ENCODE measurements at places on chromosomes 12 and 14. TPM values are rescaled to one million over a fixed set of nuclear protein-coding genes. Genes with fewer than 3 reads are reported as not detected.

The SLC6A12 gene
- not detected for total RNA-seq

The ENDOU gene
- 0.37 TPM for total RNA-seq

The ZNF385A gene
- 5.0 TPM for total RNA-seq

The PRR4 gene
- total RNA-seq: 0.98 TPM

The TMEM119 gene
- not detected for total RNA-seq

DNA sequence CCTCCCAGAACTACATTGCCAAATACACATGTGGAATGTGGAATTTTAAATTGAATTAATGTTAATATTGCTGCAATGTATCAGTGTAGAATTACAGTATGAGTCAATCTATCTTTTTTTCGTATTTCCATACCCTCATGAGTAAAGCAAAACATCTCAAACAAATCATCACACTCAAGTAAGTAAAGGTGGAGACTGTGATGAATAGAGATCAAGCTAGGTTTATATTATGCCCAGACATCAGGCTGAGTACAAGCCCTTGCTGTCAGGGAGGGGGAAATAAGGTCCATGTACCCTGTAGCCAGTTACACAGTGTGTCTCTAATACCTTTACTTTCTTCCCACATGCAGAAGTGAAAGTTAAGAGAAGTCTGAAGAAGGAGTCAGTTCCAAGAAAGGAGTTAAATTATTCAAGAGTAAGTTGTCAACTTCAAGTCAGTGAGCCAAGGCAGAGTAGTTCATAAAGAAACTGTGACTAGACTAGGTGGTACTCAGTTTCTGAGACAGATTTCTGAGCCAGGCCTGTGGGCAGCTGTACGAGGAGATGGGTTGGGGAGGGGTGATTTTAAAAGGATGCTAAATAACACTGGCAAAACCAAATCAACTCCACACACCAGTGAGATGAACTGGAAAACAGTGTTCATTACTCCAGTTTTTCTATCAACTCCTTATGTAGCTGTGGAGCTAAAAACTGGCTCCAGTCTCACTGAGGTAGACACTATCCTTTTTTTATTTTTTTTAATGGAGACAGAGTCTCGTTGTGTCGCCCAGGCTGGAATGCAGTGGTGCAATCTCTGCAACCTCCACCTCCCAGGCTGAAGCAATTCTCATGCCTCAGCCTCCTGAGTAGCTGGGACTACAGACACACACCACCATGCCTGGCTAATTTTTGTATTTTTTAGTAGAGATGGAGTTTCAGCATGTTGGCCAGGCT, 23.8 kb upstream of the STK38L start:
- H3K4me1 ChIP-seq: peaks cover 39% of the 10 kb centered on the region
- no peaks in the 10 kb centered on the region for H3K36me3 ChIP-seq
- peak overlapping the region; percentile 84 for H3K27ac ChIP-seq
- no peaks in the 10 kb centered on the region for H3K27me3 ChIP-seq

- no peaks in the 10 kb centered on the region for H3K36me3 ChIP-seq
- peaks cover 31% of the 10 kb centered on the region for H3K27me3 ChIP-seq
- H3K4me1 ChIP-seq: no peaks in the 10 kb centered on the region
- H3K27ac ChIP-seq: no peak overlapping the region
- no peak overlapping the region for H3K4me3 ChIP-seq
- no peak for DNase-seq
These were observed 171.4 kb downstream of the PHETA1 start for GRCh38 chr12:111197376-111197944.

DNA sequence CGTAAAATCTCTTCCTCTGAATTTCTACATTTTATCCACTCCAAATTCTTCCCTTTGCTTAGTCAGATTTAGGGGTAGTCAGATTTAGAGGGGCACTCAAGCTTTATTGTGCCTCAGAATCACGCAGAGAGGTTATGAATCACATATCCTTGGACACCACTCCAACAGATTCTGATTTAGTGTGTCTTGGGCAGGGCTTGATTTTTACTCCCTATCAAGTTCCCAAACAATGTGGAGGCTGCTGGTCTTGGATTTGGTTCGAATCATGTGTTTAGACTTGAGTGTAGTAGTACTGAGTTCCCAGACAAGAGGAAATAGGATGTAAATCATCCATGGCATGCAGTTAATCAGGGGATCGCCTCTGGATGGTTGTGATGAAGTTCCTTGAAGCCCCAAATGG, 298.1 kb upstream of the CLEC14A start:
- H3K4me1 ChIP-seq: no peaks in the 10 kb centered on the region
- DNase-seq: no peak
- H3K36me3 ChIP-seq: no peaks in the 10 kb centered on the region
- no peak overlapping the region for H3K27ac ChIP-seq
- no peaks in the 10 kb centered on the region for H3K27me3 ChIP-seq

GRCh38 chr14:59997966-59998365, 78.0 kb downstream of the LRRC9 start:
- H3K36me3 ChIP-seq: no peaks in the 10 kb centered on the region
- H3K4me1 ChIP-seq: no peaks in the 10 kb centered on the region
- H3K4me3 ChIP-seq: no peak overlapping the region
- H3K27ac ChIP-seq: no peak overlapping the region
- DNase-seq: no peak

DNA sequence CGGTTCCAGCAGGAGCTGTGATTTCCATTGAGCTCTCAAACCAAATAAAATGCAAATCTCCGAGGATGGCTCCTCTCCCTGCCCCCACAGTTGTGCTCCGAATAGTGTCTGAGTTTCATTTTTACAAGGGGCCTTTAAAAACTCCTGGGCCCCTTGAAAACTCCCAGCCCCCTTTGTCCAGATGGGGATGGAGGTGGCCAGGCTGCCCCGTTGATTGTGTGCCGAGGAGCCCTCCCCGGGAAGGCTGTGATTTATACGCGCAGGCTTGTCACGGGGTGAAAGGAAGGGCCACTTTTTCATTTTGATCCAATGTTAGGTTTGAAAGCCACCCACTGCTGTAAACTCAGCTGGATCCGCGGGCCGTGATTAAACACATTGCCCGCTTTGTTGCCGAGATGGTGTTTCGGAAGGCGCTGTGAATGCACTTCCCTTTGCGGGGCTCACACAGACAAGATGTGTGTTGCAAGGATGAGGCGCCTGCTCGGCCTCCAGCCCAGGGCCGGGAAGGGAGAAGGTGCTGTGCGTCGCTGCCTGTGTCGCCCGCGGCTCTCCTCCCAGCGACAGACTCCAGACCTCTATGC, 98.8 kb downstream of the TMEM132C start:
- DNase-seq: no peak
- H3K4me1 ChIP-seq: no peaks in the 10 kb centered on the region
- no peak overlapping the region for H3K27ac ChIP-seq
- peaks cover 10% of the 10 kb centered on the region for H3K27me3 ChIP-seq
- H3K4me3 ChIP-seq: no peak overlapping the region

DNA sequence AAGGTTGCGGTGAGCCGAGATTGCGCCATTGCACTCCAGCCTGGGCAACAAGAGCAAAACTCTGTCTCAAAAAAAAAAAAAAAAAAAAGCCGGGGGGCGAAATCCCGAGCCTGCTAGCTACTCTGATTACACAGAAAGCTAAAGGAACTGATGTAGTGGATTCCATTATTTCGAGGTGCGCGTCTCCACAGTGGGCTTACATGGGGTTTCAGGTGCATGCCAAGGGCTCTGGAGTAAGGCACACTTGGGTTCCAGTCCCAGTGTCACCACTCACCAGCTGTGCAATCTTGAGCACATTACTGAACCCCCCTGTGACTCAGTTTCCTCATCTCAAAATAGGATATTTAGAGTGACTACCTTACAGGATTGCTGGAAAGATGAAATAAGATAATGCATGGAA, 1.7 kb upstream of the RAB15 start:
- DNase-seq: no peak
- H3K36me3 ChIP-seq: no peaks in the 10 kb centered on the region
- peaks cover 3% of the 10 kb centered on the region for H3K27me3 ChIP-seq
- H3K4me3 ChIP-seq: no peak overlapping the region
- H3K27ac ChIP-seq: no peak overlapping the region
- H3K4me1 ChIP-seq: peaks cover 9% of the 10 kb centered on the region

- peaks cover 12% of the 10 kb centered on the region for H3K4me1 ChIP-seq
- DNase-seq: no peak
- no peaks in the 10 kb centered on the region for H3K27me3 ChIP-seq
- no peak overlapping the region for H3K4me3 ChIP-seq
These were observed 13.9 kb upstream of the GYS2 start for GRCh38 chr12:21618566-21618965.

GRCh38 chr14:95480109-95480886, 36.2 kb downstream of the SYNE3 start:
- H3K27me3 ChIP-seq: no peaks in the 10 kb centered on the region
- peak overlapping the region; percentile 52 for H3K4me3 ChIP-seq
- peaks cover 53% of the 10 kb centered on the region for H3K4me1 ChIP-seq
- H3K36me3 ChIP-seq: peaks cover 44% of the 10 kb centered on the region
- no peak for DNase-seq
- peak overlapping the region; percentile 90 for H3K27ac ChIP-seq

DNA sequence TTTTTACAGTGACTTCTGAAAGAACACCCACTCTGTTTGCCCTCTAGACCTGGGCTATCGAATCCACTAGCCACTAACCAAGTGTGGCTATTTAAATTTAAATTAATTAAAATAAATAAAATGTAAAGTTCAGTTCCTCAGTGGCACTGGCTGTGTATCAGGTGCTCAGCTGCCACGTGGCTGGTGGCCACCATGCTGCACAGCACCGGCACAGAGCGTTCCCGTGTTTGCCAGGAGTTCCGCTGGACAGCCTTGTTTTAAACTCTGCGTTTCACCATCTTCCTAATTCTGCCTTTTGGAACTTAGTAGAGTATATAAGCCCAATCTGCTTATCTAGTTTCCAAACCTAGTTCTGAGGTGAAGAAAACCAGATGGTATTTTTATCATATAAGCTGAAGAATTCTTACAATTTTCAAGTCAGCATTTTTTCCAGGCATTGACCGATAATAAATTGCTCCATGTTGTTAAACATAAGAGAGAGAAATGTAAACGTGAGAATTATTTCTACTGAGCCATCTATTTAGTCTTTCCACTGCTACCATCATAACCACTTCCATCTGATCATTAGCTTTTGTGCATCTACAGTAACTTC, 339.0 kb downstream of the CACNA1C start:
- H3K4me3 ChIP-seq: no peak overlapping the region
- H3K27me3 ChIP-seq: no peaks in the 10 kb centered on the region
- H3K4me1 ChIP-seq: no peaks in the 10 kb centered on the region
- no peak for DNase-seq
- no peaks in the 10 kb centered on the region for H3K36me3 ChIP-seq
- no peak overlapping the region for H3K27ac ChIP-seq

- no peaks in the 10 kb centered on the region for H3K36me3 ChIP-seq
- no peak overlapping the region for H3K27ac ChIP-seq
- H3K4me1 ChIP-seq: peaks cover 5% of the 10 kb centered on the region
- no peak overlapping the region for H3K4me3 ChIP-seq
These were observed 386.5 kb downstream of the GRIN2B start for GRCh38 chr12:13594731-13595514.

DNA sequence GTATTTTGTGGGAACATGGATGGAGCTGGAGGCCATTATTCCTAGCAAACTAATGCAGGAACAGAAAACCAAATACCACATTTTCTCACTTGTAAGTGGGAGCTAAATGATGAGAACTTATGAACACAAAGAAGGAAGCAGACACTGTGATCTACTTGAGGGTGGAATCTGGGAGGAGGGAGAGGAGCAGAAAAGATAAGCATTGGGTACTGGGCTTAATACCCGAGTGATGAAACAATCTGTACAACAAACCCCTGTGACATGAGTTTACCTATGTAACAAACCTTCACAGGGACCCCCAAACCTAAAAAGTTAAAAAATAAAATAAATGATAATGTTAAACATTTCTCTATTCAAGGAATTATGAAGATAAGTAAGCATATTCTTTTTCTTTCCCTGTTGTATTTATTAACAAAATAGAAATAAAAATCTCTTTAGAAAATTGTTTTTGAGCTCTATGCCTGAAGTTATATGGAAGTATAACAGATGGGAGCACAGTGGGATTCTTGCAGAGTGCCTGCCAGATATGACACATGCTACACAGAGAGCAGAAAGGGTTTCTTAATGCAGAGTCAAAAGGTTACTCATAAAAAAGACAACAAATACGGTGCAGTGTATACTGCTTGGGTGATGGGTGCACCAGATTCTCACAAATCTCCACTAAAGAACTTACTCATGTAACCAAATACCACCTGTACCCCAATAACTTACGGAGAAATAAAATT, 52.0 kb upstream of the SYNE2 start:
- peaks cover 3% of the 10 kb centered on the region for H3K4me1 ChIP-seq
- H3K36me3 ChIP-seq: no peaks in the 10 kb centered on the region
- H3K4me3 ChIP-seq: no peak overlapping the region

DNA sequence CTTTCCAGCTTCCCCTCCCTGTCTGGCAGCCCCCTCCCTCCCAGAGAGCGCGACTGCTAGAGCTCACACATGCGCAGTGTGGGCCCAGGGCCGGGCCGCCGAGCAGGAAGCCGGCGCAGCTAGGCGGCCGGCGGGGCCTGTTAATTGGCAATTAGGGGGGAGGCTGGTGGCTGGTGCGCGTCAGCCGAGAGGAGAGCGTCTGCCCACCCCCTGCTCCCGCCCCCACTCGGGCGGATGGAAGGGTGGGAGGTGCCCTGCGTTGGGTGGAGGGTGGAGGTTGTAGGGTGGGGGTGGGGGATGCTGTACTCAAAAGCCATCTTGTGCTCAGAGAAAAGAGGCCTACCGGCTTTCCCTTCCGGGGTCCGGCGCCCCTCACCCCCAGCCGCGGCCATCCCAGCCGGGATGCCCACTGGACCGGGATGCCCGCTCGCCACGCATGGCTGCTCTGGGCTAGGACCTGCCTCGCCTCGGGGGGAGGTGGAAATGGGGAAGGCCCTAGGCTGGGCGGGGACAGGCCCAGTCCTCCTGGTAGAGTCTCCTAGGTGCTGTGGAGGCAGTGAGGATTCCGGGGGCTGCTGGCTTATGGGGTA, 9.2 kb downstream of the HOXC8 start:
- peaks cover 29% of the 10 kb centered on the region for H3K4me1 ChIP-seq
- DNase-seq: peak; percentile 67
- H3K27ac ChIP-seq: peak overlapping the region; percentile 72
- peak overlapping the region; percentile 84 for H3K4me3 ChIP-seq

DNA sequence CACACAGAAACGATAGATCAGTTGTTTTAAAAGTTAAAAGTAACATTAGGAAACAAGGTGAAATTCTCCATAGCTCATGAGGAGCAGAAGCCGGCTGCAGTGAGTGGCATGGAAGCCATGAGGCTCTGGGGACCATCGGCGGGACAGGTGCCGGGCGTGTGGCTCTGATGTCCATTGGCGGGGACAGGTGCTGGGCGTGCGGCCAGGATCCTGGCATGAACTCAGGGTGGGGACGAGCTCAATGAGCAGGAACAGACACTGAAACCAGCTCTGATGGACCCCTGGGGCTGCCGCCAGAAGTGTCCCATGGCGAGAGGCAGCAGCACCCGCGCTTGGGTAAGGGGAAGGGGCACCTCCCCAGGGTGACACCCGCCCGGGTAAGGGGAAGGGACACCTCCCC, 75.1 kb downstream of the NOC4L start:
- H3K27me3 ChIP-seq: peaks cover 8% of the 10 kb centered on the region
- H3K27ac ChIP-seq: no peak overlapping the region
- no peak overlapping the region for H3K4me3 ChIP-seq
- H3K4me1 ChIP-seq: peaks cover 15% of the 10 kb centered on the region
- no peaks in the 10 kb centered on the region for H3K36me3 ChIP-seq
- no peak for DNase-seq

All from activated B cell treated with CpG ODN at 0.5 μM for 24 hours (primary cell).